GM23248 (cell line): ENCODE measurements at places on chromosomes 16 and 17. TPM values are rescaled to one million over a fixed set of nuclear protein-coding genes. Genes with fewer than 3 reads are reported as not detected.

KCTD11 gene
- polyA plus RNA-seq: 15.5 and 16.2 TPM in 2 replicates

PLA2G10 gene
- polyA plus RNA-seq: not detected in 2 replicates

AGRP gene
- not detected in 2 replicates for polyA plus RNA-seq

MAZ gene
- polyA plus RNA-seq: 74.5 and 76.8 TPM in 2 replicates
